Effector CD8-positive, alpha-beta T cell (primary cell): ENCODE measurements at places on chromosomes 2 and 18.

- no peak for DNase-seq
Measured at GRCh38 chr2:1557467-1557820, 144.2 kb downstream of the TPO start.

- DNase-seq, result no peak
Measured at GRCh38 chr18:51074605-51075004, 44.6 kb downstream of the SMAD4 start.

- DNase-seq, result no peak
Measured at GRCh38 chr2:123101434-123101833, 923.7 kb upstream of the CNTNAP5 start.

DNA sequence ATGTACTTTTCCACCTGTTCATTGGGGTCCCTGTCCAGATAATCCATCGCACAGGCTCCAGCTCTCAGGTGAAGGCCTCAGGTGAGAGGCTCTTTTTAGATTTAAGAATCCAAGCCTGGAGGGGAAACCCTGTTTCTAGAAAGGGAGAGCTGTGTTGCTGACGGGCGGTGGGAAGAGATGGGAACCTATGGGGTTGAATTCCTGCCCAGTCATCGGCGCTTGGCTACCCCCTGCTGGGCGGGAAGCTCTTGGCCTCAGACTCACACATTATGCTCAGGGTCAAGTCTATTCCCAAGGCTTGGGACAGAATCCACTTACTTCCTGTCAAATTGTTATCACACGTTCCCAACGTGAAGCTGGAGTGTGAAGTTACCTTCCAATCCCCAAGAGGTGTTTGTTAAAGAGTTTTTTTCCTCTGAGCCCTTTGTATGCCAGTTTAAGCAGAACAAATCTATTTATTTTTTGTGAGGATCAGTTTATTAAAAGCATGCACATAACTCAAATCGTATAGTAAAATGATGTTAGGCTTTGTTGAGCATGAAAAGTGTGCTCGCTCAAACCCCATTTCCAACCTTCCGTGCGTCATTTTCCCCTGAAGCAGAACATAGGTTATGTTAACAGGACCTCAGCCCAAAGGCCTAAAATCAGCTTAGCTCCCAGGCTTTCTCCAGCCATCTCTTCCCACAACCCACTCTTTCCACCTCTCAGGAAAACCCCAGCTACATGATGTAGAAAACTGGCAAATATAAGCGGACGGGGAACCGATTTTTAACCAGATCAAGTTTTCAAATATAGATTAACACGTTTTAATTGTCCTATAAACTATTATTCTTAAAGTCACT lies 181.7 kb upstream of the ETAA1 start:
- no peak for DNase-seq

DNA sequence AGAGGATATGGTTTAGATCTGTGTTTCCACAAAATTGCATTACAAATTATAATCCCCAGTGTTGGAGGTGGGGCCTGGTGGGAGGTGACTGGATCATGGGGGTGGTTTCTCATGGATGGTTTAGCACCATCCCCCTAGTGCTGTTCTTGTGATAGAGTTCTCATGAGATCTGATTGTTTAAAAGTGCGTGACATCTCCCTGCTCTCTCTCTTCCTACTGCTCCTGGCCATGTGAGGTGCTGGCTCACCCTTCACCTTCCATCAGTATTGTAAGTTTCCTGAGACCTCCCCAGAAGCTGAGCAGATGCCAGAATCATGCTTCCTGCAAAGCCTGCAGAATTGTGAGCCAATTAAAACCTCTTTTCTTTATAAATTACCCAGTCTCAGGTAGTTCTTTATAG lies 33.1 kb downstream of the LHCGR start:
- no peak for DNase-seq

DNA sequence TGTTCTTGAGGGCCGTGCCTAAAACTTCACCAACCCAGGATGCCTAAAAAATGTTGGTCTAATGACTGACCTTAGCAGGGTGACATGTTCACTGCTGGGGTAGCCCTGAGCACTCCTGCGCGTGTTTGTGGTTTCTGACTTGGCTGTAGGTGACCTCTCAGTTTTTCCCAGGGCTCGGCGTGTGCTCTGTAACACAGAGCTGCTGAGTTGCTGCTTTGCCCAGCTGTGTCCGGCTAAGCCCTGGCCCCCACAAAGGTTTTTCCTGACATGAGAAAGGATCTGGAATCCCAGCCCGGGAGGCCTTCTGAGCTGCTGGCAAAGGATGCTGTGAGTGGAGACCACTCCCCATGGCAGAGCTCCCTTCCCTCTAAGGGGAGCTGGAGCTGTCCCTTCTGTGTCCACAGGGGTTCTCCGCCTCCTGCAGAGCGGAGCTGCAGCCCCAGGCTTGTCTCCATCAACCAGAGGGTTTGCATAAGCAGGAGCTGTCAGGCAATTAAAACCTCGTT lies 52.7 kb downstream of the CRIM1 start:
- DNase-seq, result no peak

DNA sequence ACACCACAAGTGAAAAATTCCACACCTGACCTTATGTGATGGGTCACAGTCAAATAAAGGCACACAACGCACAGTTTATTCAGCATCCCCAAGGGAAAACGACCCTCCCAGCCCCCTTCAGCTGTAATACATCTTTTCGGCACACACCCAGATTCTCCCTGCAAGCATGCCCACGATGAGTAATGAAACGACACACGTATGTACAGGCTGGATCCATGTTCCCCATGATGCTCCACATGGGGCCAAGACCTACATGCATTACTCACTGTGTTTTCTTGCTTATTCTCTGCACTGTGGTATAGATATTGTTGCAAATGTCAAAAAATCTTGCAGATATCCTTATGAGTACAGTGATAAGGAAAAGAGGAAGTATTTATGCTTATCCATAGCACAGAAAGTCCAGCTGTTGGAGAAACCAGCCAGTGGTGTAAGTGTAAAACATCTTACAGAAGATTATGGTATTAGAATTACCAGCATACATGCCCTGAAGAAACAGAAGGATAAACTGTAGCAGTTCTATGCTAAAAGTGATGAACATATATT lies 32.5 kb upstream of the SGPP2 start:
- DNase-seq, result no peak

- no peak for DNase-seq
Measured at GRCh38 chr2:209976698-209977385, 25.6 kb upstream of the RPE start.

GRCh38 chr18:9380621-9381395 lies 46.2 kb downstream of the TWSG1 start:
- no peak for DNase-seq

- DNase-seq, result no peak
Measured at GRCh38 chr18:5941890-5942289, 46.6 kb upstream of the TMEM200C start.

DNA sequence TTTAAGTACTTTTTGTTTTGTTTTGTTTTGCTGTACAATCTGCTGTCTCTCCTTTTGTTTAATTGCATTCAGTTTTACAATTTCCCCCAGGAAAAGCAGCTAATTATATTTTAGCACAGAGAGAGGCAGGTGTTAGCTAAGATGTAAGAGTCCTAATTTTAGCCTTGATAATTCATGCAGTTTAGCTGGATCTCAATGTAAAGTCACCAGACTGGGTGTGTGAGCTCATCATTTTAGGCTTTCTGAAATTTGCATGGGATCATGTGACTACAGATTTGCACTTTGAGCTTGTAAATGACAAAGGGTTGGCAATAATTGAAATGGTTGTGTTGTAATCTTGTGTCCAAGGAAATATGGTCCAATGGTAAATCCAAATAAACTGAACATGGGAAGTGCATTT lies 68.5 kb downstream of the ETAA1 start:
- DNase-seq, result no peak

GRCh38 chr2:128301501-128301966 lies 17.1 kb downstream of the HS6ST1 start:
- DNase-seq, result no peak

DNA sequence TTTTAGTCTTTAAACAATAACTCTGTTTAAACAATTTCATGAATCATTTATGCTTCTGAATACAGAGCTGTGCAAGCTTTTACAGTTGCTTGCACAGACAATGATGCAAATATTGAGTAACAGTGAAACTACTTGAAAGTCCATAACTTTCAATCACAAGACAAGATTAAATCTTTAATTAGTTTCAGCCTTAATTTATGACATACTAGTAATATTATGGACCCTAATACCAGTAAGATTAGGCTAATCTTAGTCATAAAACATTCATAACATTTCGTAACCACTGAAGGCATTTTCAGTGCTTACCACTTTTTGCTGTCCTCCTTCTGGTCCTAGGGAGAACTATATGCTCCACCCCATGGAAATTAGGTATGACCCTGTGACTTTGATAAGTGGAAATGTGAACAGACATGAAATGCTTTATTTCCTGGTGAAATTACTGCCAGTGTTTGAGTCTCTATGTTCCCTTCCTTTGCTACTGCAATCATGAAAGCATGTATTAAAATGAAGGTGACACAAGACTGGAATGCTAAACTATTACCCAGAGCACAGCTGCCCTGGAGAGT lies 1.8 kb upstream of the COBLL1 start:
- no peak for DNase-seq

DNA sequence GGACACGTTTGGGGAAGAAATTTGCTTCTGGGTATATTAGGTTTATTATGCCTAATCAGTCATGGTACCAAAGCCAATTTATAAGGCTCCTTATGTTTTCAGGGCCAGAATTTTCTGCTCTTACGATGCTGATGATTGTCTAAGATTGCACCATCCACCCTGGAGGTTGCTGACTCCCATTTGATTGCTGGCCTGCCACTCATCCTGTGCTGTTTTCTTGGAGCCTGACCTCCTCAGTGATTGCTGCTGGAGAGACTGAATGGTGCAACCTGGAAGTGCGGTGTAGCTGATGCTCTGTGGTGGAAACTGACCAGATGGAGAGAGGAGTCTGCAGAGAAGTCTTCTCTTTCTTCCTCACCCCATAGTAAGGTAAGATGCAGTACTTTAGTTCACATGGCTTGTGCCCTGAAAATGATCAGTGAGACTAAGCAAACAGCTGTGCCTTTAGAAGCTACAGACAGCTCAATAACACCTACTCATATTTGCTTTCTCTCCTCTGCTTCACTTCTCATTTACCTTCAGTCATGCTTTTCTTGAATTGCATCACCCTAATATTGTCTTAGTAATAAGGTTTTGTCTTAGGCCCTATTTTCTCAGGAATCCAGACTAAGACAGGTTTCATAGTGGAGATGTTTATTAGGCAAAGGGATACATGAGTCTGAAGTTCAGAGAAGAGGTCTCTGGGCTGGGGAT lies 17.4 kb downstream of the ZNF24 start:
- DNase-seq, result no peak

GRCh38 chr2:50727636-50728339 lies 304.1 kb downstream of the NRXN1 start:
- no peak for DNase-seq

- no peak for DNase-seq
Measured at GRCh38 chr2:55224761-55225261, 7.3 kb downstream of the CLHC1 start.

- no peak for DNase-seq
Measured at GRCh38 chr2:69805887-69806286, 23.6 kb upstream of the GMCL1 start.

DNA sequence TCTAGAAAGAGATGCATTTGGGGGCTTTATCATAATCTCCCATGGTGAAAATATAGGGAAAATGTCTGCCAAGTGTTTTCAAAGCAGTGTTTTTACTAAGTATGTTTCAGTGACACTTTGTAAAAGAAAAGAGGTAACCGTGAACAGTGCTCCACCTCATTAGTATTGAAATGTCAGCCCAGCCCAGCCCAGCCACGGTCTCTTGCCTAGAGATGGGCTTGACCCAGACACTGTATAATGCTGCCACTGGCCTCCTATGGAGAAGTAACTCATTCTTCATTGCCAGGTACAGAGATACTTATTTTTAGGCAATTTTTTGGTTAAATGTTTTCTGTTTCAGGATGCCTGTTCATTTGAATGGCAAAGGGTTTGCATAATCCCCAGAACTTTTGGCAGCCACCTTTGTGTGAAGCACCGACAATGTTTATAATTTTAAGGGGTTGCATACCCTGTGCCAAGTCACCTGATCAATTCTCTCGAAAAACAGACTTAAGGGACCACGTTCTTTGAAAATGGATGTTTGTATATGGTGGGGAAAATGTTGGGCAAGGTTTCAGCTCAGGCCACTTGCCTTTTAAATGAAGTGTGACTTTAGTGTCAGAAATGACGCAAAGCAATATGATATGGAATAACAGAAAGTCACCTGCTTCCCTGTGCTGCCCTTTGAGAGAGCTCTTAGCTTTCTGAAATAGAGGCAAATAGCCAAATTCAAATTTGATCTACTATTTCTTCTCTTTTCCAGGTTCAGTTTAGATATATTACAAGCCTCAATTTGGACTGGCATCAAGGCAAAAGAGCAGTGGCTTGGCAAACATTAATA lies 314.5 kb upstream of the RGPD4 start:
- no peak for DNase-seq

DNA sequence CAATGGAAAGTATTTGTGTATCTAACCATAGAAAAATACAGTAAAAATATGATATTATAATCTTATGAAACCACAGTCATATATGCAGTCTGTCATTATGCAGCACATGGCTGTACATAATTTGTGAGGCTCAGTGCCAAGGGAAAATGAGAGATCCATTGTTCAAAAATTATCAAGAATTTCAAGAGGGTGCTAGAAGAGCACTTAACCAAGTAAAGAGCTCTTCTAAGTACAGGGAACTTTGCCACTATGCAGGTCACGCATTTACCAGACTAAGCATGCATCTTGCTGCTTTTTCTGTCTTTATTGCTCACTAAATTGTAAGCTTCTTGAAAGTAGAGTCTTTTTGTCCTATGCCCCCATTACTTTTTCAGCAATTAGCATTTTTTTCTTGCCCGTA lies 438.0 kb downstream of the LRP1B start:
- DNase-seq, result no peak

DNA sequence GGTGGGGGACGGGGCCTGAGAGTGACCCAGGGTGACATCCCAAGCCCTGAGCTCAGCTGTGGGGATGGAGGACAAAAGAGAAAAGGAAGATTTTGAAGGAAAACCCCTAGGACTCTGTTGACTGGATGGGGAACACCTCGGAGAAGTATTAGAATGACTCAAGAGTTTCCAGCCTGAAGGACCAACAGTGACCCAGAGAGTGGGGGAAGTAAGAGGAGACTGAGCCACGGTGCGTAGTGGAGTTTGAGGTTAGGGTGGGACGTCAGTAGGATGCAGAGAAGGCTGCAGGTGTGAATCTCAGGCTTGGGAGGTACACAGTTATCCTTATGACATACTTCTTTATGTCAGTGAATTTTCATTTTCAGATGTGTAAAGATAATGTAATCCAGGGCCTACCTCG lies 119.5 kb downstream of the NCK2 start:
- DNase-seq, result no peak

- no peak for DNase-seq
Measured at GRCh38 chr2:67522148-67522547, 125.0 kb downstream of the ETAA1 start.

DNA sequence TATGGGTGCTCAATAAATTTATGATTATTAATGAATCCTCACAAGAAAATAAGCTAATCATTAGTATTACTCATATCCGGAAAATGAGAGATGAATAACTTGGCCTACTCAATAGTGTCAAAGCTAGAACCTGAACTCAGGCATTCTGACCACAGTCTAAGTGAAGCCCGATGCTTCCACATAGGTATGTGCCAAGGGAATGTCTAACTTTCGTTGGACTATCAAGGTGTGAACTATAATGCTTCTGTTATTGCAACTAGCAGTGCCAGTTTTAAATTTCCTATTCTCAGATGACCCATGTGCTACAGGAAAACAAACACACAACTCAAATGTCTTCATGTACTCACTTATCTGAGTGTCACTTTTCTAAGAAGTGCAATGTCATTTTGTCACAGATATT lies 1.8 kb downstream of the BARD1 start:
- DNase-seq, result no peak
